ENCODE measurements at places on chromosomes 3 and 15.

- DNase-seq, result no peak
Measured at GRCh38 chr3:23253214-23253613, 50.1 kb downstream of the UBE2E2 start.

DNA sequence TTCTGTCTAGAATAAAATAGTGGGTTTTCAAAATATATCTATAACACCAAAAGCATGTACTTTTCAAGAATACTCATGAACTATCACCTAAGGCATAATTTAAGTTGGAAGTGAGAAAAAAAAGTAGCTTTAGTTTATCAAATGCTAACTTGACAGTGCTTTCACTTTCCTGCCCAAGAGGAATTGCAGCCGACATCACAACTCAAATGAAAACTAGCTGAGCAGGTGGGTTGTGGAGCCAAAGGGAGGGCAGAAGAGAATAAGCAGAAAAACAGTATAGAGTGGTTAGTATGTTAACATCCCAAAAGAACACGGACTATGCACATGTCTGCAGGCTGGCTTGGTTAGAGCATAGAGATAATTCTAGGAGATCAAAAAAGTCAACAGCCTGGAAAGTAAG lies 120.9 kb downstream of the NEDD4 start:
- no peak for DNase-seq

DNA sequence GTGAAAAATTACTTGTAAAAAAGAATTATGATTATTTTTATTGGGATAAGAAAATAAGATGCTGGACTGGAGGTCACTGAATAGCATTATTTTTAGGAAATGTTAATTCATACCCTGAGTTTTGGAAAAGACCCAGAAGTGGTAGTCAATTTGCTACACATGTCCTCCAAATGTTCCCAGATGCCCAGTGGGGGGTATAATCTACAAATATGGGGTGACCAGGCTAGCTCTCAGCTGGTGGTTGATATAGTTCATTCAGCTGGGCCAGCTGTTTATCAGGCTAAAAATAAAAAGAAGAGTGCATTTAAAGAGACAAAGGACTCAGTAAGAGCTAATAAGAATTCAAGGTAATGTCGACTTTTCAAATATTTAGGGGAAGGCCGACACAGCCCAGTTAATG lies 402.0 kb upstream of the GOLIM4 start:
- no peak for DNase-seq

DNA sequence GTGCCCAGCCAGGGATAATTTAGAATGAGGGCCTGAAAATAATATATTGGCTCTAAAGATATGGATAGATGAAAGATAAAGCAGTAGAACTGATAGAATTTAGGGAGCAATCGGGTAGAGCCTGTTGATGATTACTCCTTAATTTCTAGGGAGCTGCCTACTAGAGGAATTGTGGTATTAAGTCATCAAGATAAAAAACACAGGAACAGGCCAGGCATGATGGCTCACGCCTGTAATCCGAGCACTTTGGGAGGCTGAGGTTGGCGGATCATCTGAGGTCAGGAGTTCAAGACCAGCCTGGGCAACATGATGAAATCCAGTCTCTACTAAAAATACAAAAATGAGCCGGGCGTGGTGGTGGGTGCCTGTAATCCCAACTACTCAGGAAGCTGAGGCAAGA lies 130.4 kb downstream of the PCCB start:
- DNase-seq, result peak; percentile 6

GRCh38 chr15:66252685-66253417 lies 699 bp downstream of the MEGF11 start:
- DNase-seq, result no peak

- DNase-seq, result no peak
Measured at GRCh38 chr3:22582266-22582665, 620.9 kb upstream of the UBE2E2 start.

GRCh38 chr3:88030210-88030609 lies 28.6 kb downstream of the CGGBP1 start:
- no peak for DNase-seq

DNA sequence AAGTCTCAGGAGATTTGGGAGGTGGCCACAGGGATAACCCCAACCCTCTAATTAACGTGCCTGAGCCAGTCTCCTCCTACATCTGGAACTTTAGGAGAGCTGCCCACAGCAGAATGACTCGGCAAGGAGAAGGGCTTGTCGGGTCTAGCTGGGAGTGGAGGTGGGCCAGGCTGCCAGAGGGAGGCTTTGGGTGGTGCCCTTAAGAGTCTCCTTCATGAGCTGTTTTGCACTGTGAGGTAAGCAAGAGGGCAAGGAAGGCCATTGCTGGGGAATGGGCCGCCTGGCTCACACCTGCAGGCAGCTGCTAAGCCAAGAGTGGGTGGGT lies 3.6 kb upstream of the TNK2 start:
- peak; percentile 38 for DNase-seq

GRCh38 chr3:12237912-12238650 lies 50.8 kb upstream of the PPARG start:
- DNase-seq, result no peak

- DNase-seq, result no peak
Measured at GRCh38 chr3:71194785-71195184, 388.7 kb downstream of the FOXP1 start.

DNA sequence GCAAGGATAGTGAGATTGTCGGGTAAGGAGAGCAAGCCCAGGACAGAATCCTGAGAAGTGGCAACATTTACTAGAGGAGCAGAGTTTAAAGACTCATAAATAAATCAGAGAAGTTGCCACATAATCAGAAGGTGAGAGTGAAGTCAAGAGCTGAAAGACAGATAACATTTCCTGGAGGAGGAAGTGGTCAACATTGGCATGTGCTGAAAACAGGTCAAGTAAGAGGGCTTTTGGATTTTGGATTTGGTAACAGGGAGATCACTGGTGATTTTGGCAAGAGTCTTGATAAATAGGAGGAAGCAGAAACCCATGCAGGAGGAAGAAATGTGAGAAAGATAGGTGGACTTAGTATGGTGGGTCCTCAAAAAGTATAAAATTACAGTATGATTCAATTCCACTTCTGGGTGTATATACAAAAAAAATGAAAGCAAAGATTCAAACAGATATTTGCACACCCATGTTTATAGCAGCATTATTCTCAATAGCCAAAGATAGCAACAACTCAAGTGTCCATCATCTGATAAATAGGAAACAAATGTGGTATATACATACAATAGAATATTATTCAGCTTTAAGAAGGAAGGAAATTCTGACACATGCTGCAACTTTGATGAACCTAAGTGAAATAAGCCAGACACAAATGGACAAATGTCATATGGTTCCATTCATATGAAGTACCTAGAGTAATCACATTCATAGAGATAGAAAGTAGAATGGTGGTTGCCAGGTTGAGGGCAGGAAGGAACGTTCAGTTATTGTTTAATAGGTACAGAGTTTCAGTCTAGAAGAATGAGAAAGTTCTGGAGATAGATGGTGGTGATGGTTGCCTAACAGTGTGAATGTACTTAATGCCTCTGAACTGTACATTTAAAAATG lies 27.3 kb upstream of the MBNL1 start:
- no peak for DNase-seq

DNA sequence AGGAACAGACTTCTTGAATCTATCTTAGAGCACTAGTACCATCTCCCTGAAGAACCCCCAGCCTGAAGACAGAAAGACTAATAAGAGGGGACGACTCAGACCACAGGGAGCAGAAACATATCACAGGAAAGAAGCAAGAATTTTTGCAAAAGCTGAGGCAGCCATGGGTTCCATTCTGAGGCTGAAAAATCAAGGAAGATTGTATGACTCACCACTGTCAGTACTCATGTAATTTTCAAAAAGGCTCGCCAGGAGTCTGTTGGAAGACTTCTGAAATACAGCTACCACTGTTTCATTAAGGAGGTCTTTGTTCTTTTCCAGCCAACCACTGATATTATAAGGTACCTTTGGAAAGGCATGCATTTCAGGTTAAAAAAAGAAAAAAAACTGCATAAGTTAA lies 47.5 kb downstream of the MYH15 start:
- peak; percentile 34 for DNase-seq

DNA sequence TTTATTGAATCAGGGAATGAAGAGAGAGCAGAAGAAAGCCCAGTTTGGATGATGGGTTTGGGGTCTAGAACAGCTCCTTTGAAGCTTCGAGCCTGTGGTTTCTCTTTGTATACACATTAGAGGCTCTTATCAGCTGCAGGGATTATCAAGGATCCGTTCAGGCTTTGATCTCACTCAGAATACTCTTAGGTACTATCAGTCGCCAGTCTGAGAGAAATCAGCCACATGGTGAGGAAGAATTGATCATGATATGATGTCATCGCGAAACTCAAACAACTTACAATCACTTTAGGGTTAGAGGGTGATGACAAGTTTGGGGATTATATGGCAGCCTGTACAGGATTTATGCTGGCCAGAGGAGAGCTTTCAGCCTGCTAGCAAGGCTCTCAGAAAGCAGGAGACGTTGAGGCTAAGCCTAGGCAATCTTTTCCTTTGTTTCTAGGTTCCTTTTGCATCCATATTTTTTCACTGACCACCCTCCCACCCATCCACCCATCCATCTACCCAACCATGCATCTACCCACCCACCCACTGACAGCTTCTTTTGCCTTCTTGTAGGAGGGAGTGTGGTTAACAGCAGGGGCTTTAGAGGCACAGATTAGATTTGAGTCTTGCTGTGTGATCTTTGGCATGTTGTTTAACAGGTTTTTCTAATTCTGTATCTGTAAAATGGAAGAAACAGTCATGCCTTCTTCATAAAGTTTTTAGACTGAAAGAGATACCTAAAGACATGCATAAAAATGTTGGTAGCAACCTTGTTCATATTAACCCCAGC lies 330.4 kb upstream of the LRRFIP2 start:
- DNase-seq, result no peak

GRCh38 chr3:193884652-193885051 lies 251.3 kb upstream of the HES1 start:
- DNase-seq, result no peak

- DNase-seq, result no peak
Measured at GRCh38 chr3:38578081-38578475, 71.4 kb downstream of the SCN5A start.

- DNase-seq, result peak; percentile 99
Measured at GRCh38 chr15:85667491-85668424, 127.0 kb downstream of the KLHL25 start.

- DNase-seq, result no peak
Measured at GRCh38 chr15:78629031-78629715, 8.4 kb upstream of the CHRNA3 start.

DNA sequence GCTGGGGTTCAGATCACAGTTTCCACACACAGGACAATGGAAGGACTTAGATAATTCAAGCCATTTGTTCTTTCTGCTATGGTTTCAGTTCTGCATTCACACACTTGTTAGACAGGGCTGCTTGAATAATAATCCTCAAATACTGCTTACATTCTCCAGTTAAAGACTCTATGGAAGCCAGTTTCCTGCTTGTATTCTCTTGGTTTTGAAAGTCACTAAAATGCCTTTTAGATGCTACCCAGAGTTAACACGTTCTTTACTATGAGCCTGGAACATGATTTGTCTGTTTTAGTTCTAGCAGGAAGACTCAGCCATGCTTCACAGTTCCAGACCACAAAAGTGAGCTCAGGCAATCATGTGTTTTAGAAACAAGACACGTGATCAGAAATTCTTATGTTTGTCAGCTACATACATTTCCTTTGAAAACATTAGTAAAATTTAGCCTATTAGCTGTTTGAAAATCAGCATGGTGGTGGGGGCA lies 152.4 kb downstream of the LEKR1 start:
- peak; percentile 24 for DNase-seq

GRCh38 chr15:39479911-39480310 lies 101.0 kb upstream of the THBS1 start:
- no peak for DNase-seq

DNA sequence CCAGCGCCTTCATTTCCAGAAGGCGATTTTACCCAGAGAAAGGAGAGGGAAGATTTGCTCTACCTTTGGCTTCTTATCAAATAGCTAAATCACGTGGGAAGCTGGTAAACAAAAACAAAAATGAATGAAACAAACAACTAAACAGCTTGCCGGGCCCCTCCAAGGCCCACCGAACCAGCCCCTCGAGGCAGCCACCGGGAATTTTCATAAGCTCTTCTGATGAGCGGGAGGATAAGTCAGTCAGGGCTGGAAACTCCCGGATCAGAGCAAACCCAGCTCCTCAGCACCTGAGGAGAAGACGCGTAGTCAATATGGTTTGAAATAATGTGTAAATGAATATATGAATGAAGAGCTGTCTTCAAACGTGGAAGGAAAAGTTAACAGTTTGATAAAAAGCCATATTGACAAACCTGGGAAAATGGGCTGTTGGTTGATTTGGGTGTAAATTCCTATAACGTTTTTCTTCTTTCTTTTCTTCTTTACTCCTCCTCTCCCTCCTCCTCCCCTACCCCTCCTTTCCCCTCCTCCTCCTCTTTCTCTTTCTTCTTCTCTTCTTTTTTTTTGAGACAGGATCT lies 10.7 kb downstream of the RPLP1 start:
- no peak for DNase-seq

DNA sequence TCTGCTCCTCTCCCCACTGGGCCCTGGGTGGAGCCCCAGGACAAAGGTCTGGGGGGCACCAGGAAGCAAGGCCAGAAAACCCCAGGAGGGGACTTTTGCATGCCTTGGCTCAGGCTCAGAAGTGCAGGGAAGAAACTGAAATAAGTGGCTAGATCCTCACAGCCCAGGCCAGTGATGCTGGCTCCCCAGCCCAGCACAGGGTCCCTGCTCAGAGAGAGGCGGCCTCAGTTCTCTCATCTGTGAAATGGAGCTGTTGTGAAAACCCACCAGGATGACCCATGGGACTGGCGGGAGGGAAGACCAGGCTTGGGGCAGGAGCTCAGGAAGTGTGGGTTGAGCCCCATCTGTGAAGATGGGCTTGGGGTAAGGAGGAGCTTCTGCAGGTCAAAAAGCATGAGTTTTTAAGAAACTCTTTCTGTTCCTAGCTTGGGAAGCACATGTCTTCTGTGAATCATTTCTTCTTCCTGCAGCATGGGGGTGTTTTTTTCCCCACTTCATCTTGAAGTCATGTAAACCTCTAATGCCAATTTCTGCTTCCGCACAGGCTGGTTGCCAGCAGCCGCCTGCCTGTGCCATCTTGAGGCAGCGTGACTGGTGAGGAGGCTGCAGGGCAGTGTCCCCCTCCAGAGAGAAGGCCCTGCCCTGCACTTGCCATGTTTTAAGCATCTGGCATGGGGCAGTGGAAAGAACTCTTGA lies 118.6 kb downstream of the SMAD6 start:
- DNase-seq, result peak; percentile 91

DNA sequence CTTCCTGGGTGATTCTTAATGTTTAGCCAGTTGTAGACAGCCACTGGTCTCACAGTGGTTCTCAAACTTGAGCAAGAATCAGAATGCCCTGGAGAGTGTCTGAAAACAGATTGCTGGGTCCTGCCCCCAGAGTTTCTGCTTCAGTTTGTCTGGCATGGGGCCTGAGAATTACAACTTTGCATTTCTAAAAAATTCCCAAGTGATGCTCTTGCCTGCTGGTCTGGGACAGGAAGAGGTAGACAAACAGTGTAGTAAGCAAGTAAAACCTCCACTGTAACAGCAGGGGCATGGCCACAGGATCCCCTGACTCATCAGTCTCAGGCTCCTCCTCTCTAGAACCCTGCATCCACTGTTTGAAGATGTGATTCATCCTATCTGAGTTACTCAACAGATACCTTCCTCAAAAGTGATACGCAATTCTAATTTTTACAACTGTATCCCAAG lies 36.5 kb downstream of the DZIP1L start:
- peak; percentile 96 for DNase-seq
